ENCODE measurements at places on chromosomes 7 and 10. TPM values are rescaled to one million over a fixed set of nuclear protein-coding genes. Genes with fewer than 3 reads are reported as not detected.

GRCh38 chr10:74799721-74800221 lies 26.6 kb upstream of the KAT6B start:
- DNase-seq = no peak

GRCh38 chr10:32893434-32893833 lies 64.6 kb downstream of the ITGB1 start:
- DNase-seq = no peak

DNA sequence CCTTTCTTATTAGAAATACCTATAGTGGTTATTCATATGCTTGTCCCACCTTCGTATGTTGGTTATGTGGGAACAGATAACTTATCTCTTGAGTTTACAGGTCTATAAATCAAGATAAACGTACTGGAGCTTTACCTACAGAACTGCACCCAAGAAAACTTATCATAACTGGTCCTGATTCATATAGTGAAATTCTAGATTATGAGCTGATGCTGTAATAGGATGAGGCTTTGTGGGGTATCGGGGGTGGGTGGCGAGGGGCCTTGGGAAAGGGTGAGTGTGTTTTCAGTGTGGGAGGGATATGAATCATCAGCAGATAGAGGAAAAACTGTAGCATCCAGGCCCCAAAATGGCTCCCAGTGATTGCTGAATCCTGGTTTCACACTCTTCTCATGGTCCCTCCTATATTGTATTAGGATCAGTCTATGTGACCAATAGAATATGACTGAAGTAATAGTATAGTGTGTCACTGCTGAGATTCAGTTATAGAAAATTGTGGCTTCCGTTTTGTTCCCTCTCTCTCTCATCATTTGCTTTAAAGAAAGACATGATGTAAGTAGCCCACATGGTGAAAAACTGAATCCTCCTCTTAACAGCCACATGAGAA lies 706.8 kb upstream of the LRRTM3 start:
- no peak for DNase-seq

DNA sequence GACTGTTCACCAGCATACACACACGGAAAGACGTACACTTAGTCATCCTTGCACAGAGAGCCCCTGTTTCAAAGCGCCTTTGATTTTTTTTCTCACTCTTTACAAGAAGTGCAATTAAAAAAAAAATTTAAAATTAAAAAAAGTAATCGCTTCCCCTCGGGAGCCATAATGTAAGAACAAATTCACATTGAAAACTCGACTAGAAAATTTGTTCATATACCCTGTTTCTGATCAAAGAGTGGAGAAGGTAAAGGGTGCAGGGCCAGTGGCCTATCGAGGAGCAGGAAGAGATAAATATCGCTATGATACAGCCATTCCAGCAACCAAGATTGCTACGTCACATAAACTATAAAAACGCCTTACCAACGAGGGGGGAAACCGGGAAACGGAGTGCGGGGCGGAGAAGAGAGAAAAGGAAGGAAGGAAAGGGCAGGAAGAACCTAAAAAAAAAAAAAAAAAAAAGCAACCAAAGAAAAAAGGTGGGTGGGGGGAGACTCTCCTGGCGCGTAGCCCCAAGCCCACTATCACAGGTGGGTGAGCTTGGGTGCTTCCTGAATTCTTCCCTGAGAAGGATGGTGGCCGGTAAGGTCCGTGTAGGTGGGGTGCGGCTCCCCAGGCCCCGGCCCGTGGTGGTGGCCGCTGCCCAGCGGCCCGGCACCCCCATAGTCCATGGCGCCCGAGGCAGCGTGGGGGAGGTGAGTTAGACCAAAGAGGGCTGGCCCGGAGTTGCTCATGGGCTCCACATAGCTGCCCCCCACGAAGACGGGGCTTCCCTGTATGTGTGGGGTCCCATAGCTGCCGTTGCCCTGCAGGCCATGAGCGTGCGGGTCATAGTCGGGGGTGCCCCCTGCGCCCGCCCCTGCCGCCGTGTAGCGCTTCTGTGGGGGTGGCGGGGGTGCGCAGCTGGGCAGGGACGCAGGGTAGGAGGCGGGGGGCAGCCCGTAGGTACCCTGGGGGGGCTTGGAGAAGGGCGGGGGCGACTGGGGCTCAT lies 5.2 kb upstream of the HOXA2 start:
- no peak for DNase-seq

DNA sequence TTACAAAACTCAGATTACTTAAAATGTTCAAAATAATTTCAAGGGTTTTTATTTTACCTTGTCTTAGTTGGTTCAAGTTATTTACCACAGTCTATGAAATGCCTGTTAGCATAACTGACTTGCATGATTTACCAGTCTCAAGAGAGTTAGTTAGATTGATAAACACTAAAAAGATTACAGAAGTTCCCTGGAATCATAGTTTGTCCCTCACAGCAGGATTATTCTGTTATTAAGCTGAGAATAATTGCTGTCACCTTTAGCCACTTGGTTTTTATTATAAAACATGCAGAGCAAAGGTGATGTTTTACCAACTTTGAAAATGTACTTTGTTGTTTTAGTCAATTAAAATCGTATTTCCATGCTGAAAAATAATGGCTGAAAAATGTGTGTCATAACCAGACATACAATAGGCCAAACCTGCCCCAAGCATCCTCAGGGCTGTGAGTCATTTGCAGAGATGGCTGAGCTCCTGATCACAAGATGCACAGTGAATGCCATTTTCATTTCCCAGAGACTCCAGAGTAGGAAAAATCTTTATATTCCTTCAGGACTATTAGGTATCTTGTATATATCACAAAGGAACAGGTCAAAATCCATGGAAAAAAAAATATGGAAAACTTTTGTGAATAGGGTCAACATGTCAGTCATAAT lies 87.8 kb upstream of the DKK1 start:
- no peak for DNase-seq

GRCh38 chr10:7950981-7951847 lies 103.3 kb upstream of the GATA3 start:
- no peak for DNase-seq

DNA sequence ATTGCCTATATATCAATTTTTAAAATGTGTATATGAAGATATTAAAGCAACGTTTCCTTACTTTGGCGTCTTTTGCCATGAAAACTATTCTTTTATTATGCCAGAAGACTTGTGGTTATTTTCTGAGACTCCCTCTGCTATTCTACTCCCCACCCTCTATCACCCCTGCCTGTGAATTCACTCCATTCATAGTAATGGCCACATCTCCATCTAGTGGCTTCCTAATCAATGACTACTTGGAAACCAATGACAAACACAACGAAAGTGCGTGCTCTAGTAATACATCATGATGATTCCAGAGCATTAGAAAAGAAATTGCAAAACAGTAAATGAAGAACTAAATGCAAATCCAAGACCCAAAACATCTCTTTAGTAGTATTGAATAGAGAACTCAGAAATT lies 186.7 kb upstream of the HGF start:
- DNase-seq = no peak

DNA sequence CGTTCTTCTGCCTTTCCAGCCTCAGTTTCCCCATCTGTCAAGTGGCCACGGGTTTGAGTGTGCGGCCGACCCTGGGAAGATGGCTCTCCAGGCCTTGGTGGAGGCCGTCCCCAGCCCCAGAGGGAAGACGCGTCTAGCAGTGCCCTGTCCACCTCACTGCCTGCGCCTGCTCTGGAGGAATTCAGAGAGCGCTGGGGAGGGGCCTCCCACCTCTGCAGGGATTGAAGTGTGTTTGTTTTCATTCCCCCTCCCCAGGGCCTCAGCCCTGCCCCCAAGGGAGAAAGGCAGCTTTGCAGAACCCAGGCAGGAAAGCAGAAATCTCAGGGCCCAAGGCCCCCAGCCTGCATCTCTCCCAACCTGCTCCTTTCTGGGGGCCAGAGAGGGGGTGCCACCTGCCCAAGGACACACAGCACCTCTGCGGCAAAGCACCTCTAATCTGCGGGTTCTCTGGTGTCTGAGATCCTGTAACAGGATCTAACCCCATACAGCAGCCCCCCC lies 91.0 kb downstream of the MICALL2 start:
- DNase-seq = no peak

- DNase-seq = no peak
Observed at GRCh38 chr10:8616166-8616565, 561.7 kb downstream of the GATA3 start.

- no peak for DNase-seq
Observed at GRCh38 chr10:77036276-77036675, 601.3 kb downstream of the KCNMA1 start.

DNA sequence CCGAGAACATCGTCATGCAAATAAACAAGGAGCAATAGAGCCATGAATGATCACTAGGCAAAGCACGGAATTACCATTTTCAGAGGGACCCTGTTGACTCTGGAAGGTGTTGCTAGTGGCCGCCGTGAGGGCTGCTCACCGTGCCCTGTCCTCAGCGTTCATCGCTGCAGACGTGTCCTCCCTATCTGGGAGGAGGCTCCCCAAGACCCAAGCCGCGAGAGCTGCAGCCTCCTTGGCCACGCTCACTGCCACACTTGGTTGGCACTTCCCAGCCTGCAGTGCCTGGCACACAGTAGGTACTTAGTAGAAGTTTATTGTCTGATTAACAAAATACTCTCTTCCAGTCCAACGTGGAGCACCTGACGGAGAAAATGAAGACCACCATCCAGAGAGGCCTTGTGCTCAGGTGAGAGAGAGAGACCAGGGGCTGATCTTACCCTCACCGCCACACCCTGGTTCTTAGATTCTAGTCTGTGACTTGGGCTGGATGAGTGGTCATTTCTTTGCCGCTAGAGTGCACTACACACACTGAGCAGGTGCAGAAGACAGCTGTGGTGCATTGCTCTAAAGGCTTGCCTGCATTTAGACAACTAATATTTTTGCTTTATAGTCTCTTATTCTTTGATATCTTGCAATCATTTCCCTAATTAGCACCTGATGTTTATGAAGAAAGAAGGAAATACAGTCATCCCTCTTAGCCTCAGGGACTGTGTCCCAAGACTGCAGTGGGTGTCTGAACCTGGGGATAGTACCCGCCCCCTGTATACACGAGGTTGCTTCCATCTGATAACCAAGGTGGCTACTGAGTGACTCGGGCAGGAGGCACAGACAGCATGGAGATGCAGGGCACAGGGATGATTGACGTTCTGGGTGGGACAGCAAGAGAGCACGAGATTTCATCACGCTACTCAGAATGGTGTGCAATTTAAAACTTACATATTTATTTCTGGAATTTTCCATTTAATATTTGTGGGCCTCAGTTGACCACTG lies 40.3 kb downstream of the PITRM1 start:
- DNase-seq = no peak

GRCh38 chr7:138941545-138941944 lies 39.6 kb downstream of the KIAA1549 start:
- no peak for DNase-seq

GRCh38 chr7:133428326-133428725 lies 175.4 kb downstream of the EXOC4 start:
- DNase-seq = no peak

DNA sequence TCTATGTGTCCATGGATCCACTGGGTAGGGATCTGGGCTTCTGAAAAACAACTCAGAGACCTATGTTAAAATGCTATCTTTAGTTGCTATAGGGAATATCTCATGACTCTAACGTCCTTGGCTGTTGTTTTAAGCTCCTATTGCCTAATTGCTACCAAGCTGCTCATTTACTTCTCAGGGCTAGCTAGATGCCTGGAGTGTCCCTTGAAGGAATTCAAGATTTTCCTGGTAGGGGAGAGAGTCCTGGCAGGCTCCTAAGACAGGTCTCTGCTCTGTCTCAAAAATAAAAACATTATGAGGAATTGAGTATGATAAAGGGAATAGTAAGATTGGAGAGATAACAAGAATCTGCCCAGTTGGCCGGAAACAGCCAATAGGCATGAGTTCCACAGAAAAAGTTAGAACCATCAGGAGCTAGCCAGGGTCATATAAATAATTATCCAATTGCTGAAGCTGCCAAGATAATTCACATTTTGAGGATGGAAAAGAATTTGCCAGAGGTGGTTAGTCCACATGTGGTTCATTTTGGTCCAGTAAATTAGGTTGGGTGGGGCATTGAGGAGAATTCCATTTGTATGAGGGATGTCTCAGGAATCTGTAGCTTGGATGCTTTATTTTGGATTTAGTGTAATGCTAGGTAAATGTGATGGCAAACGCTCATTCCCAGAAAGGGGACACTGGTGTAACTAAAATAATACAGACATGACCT lies 362.7 kb upstream of the VSTM2A start:
- no peak for DNase-seq

DNA sequence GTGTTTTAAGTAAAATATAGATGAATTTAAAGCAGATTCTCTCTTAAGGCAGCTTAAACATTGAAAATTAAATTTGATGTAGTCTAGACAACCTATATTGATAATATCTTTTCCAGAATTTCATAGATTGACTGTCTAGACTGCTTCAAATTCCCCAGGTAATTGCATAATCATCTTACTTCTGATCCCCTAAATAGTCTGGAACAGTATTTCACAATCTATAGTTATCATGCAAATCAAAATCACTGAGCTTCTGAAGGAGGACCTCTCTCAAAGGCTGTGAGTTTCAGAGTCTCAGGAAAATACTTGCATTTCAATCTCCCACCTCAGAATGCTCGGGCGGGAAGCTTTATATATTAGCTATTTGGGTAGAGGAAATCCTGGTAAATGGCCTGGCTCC lies 87.3 kb downstream of the SEMA3A start:
- DNase-seq = no peak

- DNase-seq = no peak
Observed at GRCh38 chr7:45692031-45692430, 117.9 kb downstream of the ADCY1 start.

- DNase-seq = no peak
Observed at GRCh38 chr10:9075420-9075819, 1020.9 kb downstream of the GATA3 start.

GRCh38 chr7:73802459-73802858 lies 28.3 kb upstream of the CLDN4 start:
- no peak for DNase-seq

GRCh38 chr10:30063099-30063498 lies 3.7 kb upstream of the JCAD start:
- no peak for DNase-seq

DNA sequence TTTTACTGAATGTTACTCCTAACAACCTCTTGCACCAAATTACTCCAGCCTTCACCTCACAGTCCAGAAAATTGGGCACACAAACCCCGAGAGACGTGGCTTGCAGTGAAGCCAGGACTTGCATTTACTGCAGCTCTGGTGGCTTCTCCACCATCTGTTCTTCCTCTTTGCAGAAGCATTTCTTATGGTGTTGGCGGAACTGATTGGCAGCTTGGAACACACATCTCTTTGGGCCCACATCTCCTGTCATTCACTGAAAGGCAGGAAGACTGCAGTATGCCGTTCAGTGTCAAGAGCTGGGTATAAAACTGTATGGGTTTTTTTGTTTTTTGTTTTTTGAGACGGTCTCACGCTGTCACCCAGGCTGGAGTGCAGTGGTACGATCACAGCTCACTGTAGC lies 38.3 kb upstream of the PRKAR1B start:
- no peak for DNase-seq

CHN2 gene
- polyA plus RNA-seq = 9.5 TPM

GTF2IRD1 gene
- polyA plus RNA-seq = 27.8 TPM

Data from adrenal gland (tissue), 19 donors.